ENCODE measurements at places on chromosomes 4 and X.

DNA sequence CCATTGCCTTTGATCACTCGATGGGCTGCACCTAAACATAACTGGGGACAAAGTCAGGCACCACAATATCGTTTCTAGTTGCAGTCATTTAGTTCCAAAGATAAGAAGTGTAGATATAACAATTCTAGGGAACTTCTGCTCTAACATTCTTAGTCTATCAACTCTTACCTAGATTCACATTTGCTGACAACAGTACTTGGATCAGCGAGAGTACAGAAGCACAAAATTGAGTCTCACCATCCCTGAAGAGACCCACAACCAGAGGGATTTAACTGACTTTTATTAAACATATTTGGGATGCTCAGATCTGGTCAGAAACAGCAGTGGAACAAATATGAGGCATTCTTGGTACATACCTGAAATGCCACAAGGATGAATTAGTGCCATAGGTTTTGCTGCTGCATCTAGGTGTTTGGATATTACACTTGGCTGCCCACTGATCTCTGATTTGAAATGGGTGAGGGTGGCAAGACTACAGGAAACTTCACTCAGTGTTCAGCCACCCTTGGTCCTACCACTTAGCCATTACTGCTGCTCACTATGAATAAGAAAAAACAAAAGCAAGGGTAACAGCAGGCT lies 28.9 kb upstream of the HUWE1 start:
- no peak for DNase-seq

- peak; percentile 47 for DNase-seq
Observed at GRCh38 chr4:177047851-177048174, 255.1 kb upstream of the VEGFC start.

DNA sequence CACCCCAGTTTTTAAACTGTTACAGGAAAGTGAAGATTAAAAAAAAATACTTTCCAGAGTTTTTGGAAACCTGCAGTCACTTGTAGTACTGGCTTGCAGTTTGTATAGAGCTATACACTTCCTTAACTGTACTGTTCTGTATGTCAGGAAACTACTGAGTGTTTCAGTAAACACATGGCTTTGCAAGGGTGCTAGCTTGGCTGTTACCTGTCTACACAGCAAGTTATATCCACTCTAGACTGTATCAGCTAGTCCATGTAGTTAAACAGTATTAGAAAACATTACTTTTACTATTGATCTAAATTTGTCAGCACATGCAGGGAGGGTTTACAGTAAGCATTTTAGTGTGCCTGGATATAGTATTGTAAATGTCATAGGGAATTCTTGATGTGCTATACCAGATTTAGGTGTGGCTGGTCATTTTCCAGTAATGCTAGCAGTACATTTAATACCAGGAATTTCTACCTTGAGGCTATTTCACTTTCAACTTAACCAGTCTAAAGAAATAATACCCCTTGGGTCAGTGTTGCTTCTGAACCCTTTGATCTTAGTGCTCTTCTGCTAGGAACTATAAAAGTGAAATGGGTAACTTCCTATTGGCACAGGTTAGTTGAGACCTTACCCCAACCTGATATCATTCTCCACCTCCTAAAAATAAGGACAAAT lies 192.3 kb upstream of the ANKRD50 start:
- DNase-seq, result no peak

GRCh38 chr4:153524682-153525081 lies 58.5 kb downstream of the TMEM131L start:
- no peak for DNase-seq

DNA sequence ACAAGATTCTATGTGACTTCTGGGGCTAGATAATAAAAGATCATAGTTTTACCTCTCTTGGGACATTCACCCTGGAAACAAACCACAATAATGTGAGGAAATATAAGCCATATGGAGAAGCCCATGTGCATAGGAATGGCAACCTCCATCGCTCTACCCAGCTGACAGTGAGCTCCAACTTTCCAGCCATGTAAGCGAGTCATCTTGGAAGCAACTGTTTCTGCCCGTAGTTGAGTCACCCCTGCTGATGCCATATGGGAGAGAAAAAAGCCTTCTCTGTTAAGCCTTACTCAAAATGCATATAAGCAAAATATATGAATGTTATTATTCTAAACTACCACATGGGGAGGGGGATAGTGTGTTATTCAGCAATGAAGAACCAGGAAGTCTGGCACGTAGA lies 31.4 kb upstream of the RELL1 start:
- peak; percentile 88 for DNase-seq

DNA sequence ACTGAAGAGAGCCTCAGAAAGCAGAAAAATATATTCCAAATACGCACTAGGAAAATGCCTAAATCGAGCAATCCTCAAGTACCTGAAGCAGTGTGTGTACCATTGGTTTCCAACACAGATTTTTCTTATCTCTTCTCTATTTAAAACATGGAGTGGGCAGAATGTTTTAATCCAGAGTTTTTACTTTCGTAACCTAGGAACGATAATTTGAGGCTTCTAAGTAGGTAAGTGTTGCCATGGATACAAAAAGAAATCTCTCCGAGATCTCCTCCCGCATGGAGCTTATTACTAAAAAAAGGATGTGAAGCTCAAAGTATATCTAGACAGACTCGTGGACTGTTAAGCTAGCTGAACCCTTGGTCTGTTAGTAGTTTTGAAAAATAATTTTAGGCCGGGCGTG lies 23.0 kb upstream of the OTUD4 start:
- no peak for DNase-seq

DNA sequence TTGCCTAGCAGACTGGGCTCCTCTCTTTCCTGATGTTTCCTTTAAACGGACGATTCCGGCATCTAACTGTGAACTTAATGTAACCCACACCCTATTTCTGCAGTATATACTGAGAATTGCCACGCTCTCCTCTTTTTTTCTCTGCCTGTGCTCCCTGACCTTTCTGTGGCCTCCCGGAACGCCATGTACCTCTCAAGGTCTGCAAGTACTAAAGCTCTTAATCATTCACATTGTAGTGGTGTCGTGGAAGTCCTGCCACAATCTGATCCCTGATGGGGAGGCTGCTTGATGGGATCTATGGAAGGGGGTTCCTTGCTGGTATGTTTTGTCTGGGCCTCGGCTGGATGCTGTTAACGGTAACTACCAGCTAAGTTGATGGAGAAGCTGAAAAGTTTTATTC lies 302.9 kb upstream of the EPHA5 start:
- no peak for DNase-seq

- no peak for DNase-seq
Observed at GRCh38 chrX:1289535-1289934, 20.9 kb downstream of the CSF2RA start.

GRCh38 chrX:87045352-87045751 lies 472.2 kb upstream of the KLHL4 start:
- no peak for DNase-seq

- no peak for DNase-seq
Observed at GRCh38 chr4:108878806-108879205, 116.0 kb upstream of the ETNPPL start.

Measured in fibroblast of skin of back (primary cell).